ENCODE measurements at places on chromosomes 4 and X.

GRCh38 chr4:116639070-116639577, 446.3 kb downstream of the TRAM1L1 start:
- DNase-seq = no peak

- DNase-seq = no peak
These were observed 23.9 kb downstream of the PDE6B start for GRCh38 chr4:649293-649625.

- DNase-seq = no peak
These were observed 24.2 kb downstream of the REST start for GRCh38 chr4:56931924-56932323.

DNA sequence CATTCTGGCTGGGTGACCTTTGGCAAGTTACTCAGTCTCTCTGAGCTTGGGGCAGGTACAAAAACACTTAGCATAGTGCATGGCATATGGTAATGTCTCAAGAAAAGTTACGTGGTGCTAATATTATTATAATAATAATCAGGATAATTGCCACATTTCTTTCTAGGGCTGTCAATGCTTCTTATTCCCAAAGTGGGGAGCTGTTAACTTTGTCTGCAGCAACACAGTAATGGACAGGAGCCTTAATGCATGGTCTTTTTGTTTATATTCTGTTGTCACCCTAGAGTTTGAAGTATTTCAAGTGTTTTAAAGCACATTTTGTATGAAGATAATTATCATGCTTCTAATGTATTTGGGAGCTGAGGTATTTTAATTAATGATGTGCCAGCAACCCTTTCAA, 121.8 kb downstream of the FHIP1A start:
- DNase-seq = no peak

- no peak for DNase-seq
These were observed 45.9 kb upstream of the RHOH start for GRCh38 chr4:40150932-40151331.

DNA sequence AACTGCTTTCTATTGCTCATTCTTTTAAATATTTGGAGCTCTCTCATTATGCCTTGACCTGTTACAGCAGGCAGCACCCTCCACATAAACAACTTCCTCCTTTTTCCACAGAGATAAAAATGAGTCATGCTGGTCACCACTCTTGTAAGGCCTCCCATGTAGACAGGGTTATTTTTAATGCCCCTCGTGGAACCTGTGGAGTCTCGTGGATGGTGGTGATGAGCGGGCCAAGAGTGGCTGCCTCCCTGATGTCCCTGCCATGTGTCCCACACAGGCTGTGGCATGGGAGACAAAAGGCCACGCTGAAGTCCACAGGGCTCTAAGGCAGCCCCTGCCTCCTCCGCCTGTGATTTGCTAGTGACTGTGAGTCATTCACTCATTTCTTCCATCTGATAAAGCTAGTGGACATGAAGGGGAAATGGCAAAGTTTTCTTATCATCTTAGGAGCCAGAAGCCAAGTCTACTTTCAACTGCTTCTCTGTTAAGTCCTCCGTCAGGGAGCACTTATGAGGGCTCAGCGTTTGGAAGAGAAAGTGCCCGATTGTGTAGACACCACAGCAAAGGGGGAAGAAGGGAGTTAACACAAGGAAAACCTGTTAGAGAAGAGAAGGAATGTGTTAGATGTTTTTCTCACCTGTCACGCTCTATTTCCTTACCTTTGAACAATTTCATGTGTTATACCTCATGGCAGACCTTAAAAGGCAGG, 121.6 kb upstream of the FAT1 start:
- DNase-seq = no peak

DNA sequence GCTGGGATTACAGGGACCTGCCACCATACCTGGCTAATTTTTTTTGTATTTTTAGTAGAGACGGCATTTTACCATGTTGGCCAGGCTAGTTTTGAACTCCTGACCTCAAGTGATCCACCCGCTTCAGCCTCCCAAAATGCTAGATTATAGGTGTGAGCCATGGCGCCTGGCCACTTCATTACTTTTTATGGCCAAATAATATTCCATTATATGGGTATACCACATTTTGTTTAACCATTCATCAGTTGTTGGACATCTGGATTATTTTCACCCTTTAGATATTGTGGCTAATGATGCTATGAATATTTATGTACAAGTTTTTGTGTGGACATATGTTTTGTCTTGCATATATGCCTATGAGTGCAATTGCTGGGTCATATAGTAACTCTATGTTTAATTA, 8.6 kb upstream of the FHIP1A start:
- no peak for DNase-seq

Measured in activated effector memory CD4-positive, alpha-beta T cell treated with Interleukin-2 at 50 U/mL for 16 hours (primary cell).